ENCODE measurements at places on chromosomes 5 and 9.

DNA sequence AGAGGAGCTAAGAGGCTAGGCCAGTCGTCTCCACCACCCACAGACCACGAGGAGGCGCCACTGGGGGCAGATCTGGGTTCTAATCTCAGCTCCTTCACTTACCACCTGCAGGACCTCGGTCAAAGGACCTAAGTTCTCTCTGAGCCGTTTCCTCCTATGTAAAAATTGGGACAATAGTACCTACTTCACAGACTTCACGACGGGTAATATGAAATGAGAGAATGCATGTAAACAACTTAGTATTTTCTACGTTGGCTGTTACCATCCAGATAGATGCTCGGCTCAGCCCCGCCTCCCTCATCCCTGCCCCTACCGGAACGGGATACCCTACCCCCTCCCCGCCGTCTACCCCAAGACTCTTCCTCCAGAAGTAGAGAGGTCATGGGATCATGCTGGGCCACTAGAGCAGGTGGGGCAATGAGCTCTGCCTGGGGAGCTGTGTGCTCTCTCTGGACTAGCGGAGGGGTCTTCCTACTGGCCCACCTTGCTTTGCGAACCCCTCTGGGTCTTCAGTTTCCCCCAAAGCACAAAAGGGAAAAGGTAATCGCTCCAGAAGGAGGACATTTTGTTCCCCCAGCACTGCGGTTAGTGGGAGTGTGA is 541 bp downstream of the GNPDA1 start:
- no peak for DNase-seq

GRCh38 chr9:98037357-98037756 is 19.2 kb upstream of the NANS start:
- no peak for DNase-seq

DNA sequence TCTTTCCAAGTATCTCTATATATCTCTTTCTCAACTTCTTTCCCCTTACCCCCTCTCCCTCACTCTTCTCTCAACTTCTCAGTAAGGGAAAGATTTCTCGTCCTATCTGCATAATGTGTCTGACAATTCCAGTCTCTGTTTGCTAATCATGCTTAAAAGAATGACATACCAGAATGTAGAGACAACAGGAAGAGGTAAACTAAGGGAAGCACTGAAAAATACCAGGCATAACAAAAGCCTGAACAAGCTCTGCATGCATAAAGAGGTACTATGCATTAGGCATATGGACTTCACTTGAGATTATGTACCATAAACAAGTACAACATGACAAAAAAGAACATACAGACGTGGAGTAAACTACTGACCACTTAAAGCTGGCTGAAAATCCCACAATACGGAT is 62.6 kb downstream of the SEMA5A start:
- no peak for DNase-seq

GRCh38 chr5:32278406-32278805 is 34.3 kb downstream of the MTMR12 start:
- DNase-seq: no peak

GRCh38 chr9:109383947-109384346 is 63.1 kb upstream of the EPB41L4B start:
- no peak for DNase-seq

- no peak for DNase-seq
Measured at GRCh38 chr5:96902876-96903275, 26.6 kb downstream of the ERAP2 start.

Measured in cortex of kidney (tissue), 1 donor.